ENCODE measurements at places on chromosomes 2 and 18.

DNA sequence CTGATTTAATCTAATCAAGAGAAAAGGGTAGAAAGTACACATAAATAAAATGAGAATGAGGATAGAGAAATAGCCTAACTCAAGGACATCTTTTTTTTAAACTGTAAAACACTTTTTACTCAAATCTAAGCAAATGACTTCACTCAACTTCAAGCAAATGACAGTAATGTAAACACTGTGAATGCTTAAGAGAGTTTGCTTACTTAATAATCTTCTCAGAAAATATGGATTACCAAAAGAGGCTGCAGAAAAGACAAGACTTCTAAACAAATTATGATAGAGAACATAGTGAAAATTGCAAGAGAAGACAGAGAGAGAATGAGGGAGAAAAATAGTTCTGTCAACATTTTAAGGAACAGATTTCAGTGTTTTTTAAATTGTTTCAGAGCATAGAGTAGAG, 52.5 kb downstream of the FAM124B start:
- DNase-seq, result no peak

- DNase-seq, result no peak
Observed at GRCh38 chr2:73593680-73594079, 48.5 kb downstream of the NAT8 start.

DNA sequence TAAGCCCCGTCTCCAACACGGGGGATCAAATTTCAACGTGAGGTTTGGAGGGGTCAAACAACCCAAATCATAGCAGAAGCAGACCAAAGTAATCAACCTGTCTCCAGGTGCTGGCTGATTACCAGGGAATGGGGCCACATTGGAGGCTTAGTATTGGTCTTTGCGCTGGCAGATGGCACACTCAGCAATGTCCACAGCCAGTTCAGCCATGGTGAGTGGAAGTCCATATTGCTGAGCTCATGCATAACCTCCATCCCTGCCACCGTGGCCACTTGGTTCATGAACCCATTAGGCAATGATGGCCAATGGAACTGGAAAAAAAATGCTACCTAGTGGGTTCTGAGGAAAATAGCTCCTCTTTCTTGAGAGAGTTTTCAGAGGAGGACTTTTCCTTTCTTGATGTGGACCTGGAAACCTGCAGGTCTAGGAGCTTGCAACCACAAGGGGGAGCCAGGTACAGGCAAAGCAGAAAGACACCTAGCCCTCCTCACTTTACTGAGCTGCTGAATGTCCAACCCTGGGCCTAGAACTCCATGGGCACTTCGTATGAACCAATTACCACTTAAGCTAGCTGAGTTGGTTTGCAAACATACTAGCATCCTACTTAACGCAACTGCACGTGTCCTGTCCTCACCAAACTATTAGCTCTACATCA, 128.0 kb upstream of the GYPC start:
- no peak for DNase-seq

- no peak for DNase-seq
Observed at GRCh38 chr2:85812094-85812735, 58.4 kb downstream of the ATOH8 start.

- DNase-seq, result no peak
Observed at GRCh38 chr2:43043553-43043870, 182.9 kb downstream of the ZFP36L2 start.

- DNase-seq, result no peak
Observed at GRCh38 chr2:191049728-191050639, 36.0 kb upstream of the STAT1 start.

Data from cortex of kidney (tissue), 1 donor.